NCI-H1930 (cell line): ENCODE measurements at places on chromosomes 13 and 19.

- DNase-seq, result no peak
Observed at GRCh38 chr19:34353546-34353945, 11.4 kb upstream of the GPI start.

- DNase-seq, result no peak
Observed at GRCh38 chr13:98508280-98508679, 68.6 kb downstream of the STK24 start.

DNA sequence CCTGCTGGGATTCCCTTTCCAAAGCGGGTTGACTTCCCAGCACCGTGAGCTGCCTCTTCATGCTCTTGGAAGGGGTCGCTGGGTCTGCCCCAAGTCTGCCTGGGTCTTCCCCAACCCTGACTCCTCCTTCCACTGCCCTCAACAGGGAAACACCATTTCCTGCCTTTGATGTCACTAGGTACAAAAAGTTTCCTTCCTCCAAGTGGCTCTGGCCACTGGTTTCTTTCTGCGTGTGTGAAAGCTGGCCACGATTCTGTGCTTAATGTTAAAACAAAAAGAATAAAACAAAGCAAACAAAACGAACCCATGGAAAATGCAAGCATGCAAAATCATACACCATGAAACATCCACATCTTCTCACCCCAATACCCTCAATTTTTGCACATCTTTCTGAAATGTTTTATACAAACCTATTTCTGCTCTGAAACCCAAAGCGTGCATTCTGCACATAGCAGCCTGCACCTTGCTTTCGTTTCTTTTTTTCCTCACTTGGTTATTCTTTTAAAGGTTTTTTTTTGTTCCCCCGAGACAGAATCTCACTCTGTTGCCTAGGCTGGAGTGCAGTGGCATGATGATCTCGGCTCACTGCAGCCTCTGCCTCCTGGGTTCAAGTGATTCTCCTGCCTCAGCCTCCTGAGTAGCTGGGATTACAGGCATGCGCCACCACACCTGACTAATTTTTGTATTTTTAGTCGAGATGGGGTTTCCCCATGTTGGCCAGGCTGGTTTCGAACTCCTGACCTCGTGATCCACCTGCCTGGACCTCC, 12.5 kb upstream of the TNFSF9 start:
- DNase-seq, result no peak

DNA sequence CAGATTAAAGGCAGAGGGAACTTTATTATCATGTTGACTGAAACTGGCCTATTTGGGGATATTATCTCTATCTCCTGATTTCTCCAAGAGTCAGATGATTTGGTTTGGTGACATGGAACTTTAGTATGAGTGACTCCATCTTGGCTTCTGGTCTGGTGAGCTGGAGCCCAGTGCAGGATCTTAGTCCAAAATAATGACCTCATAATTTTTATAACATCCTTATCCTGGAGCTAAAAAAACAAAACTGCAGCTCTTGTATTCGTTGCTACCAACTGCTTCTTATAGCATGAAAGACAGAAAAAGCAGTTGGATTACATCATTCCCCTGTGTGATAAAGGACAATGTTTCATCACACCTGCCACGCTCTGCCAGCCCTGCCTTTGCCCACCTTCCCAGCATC, 39.3 kb upstream of the RNF17 start:
- no peak for DNase-seq

GRCh38 chr13:80116107-80116506, 224.8 kb downstream of the SPRY2 start:
- no peak for DNase-seq
